Lower leg skin (tissue), 4 donors: ENCODE measurements at places on chromosomes 6 and 20. TPM values are rescaled to one million over a fixed set of nuclear protein-coding genes. Genes with fewer than 3 reads are reported as not detected.

DNA sequence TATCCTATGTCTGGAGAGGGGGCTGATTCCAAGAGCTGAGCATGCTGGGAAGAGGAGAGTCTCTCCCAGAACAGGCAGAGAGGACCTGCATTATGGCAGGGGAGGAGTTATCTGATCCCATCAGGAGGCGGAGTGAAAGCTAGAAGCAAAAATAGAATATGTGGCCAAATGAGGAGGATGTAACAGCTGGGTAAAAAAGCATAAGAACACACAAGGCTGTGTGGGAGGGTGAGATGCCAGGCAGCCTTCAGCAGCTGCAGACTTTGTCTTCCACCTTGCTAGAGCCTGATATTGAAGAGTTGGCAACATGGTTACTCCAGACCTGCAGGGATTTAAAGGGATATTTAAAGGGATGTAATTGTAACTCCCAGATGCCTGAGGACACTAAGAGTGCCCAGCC, 167.1 kb downstream of the PTPRT start:
- DNase-seq = no peak

DNA sequence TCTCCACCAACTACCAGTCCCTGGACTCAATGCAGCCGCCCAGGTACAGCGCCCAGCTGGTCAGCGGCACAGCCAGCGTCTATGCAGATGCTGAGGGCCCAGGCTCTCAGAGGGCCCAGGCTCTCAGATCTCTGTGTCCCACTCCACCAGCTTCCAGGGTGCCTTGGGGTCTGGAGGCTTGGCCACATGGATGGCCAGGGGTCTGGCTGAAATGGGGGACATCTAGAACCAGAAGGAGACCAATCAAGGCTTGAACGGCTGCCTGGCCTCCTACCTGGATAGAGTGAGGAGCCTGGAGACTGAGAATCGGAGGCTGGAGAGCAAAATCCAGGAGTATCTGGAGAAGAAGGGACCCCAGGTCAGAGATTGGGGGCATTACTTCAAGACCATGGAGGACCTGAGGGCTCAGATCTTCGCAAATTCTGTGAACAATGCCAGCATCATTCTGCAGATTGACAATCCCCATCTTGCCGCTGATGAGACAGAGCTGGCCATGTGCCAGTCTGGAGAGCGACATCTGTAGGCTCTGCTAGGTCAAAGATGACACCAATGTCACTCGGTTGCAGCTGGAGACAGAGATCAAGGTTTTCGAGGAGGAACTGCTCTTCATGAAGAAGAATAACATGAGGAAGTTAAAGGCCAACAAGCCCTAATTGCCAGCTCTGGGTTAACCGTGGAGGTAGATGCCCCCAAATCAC, 44.1 kb upstream of the GRM4 start:
- no peak for DNase-seq

The HLA-G gene
- total RNA-seq = not detected

DNA sequence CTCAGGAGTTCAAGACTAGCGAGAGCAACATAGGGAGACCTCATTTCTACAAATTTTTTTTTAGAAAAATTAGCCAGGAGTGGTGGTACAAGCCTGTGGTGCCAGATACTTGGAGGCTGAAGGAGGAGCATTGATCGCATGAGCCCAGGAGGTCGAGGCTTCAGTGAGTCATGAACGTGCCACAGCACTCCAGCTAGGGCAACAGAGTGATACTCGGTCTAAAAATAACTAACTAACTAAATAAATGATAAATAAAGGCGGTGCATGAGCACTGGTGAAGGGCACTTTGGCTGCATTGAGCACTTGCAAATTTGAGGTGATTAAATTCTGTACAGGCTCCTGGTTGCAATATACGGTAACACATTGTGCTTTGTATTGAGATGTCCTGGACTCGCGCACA, 13.5 kb downstream of the HLA-A start:
- DNase-seq = no peak

DNA sequence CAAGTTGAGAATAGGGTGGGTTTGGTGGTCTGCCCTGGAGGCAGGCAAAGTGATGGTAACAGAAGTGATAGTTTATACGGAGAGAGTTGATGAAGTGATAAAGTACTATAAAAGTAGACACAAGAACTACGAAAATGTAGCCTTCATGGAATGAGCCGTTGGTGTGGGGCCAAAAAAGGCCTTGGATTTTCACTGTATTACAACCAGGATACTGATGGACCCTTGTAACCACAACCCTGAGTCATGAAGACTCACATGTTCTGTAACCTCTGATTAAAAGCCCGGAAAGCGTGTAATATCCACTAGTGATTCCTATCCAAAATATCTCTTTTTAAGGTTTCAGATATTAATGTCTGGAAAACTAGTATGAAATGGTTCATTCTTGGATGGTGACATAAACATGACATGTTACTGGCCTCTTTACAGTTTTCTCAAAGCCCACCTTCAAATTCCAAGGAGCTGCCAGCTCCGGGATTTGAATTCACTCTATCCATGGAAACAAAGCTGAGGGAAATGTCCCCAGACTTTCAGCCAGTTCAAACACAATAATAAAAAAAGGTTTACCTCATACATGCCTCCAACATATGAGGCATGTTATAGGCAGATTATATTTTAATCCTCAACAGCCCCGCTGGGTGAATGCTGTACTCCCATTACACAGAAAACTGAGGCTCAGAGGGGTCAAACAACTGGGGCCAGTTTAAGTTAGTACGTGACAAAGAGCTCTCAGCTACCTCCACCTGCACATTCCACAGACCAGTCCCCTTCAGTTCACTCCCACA, 55.4 kb downstream of the MRPL14 start:
- DNase-seq = no peak

The MAVS gene
- total RNA-seq = 26.7 TPM

GRCh38 chr6:107443608-107444267, 15.6 kb downstream of the PDSS2 start:
- DNase-seq = no peak

The PRL gene
- total RNA-seq = not detected

DNA sequence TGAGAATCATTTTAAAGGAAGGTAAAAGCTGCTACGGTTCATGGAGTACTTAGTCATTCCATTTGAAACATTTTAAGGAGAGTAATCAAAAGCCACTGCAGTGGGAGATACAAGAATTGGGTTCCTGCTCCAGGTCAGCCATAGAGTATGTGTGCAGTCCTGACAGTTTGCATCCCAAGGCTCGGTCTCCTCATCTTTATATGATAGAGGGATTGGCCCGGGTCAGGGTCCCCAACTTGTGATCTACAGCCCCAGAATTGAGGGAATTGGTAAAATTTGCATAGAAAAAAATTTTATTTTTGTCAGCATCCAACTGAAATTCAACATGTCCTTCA, 147.4 kb upstream of the PRND start:
- no peak for DNase-seq

DNA sequence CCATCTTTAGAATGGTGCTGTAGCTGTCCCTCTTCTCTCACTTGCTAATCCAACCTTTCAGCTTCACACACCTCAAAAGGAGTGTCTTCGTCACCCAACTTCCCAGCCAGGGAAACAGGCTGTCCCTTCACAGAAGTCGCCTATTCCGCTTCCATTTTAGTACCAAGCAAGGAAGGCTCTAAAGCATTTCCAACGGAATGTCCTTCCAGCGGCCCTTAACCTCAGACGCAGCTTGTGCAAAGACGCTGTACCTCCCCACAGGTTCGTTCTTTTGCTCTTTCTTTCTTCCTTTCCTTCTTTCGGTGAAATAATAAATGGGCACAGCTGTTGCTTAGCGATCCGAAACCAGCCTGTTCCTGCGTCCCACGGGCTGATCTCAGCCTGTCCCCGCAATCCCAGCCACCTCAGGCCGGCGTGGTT, 1.5 kb downstream of the PTPRT start:
- DNase-seq = no peak

The GPX5 gene
- total RNA-seq = not detected

DNA sequence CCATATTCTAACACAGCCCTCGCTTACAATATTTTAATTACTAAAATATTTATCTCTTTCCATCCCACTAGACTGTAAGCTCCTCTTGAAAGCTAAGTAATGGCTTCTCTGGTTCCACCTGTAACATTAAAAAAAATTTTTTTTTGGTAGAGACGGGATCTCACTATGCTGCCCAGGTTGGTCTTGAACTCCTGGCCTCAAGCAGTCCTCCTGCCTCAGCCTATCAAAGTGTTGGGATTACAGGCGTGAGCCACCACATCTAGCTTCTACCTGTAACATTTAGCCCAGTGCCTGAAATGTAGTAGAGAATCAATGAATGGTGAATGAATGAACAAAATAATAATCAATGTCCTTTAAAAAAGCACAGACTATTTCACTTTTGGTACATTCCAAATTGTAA, 28.8 kb downstream of the DEK start:
- DNase-seq = no peak
